Foreskin keratinocyte (primary cell): ENCODE measurements at places on chromosomes 6 and 20. TPM values are rescaled to one million over a fixed set of nuclear protein-coding genes. Genes with fewer than 3 reads are reported as not detected.

GRCh38 chr6:49980898-49981297 lies 11.5 kb upstream of the DEFB113 start:
- DNase-seq: peak; percentile 51

- DNase-seq: no peak
Measured at GRCh38 chr6:88179692-88180091, 13.5 kb upstream of the CNR1 start.

- no peak for DNase-seq
Measured at GRCh38 chr6:156970595-156971112, 193.5 kb downstream of the ARID1B start.

Gene NHLRC1
- total RNA-seq: 1.7 and 2.1 TPM in 2 replicates

Gene BMP7
- total RNA-seq: not detected in 2 replicates

Gene SAMD3
- total RNA-seq: 1.6 and 7.1 TPM in 2 replicates
